Astrocyte (in vitro differentiated cells and primary cell): ENCODE measurements at places on chromosomes 6 and 20.

DNA sequence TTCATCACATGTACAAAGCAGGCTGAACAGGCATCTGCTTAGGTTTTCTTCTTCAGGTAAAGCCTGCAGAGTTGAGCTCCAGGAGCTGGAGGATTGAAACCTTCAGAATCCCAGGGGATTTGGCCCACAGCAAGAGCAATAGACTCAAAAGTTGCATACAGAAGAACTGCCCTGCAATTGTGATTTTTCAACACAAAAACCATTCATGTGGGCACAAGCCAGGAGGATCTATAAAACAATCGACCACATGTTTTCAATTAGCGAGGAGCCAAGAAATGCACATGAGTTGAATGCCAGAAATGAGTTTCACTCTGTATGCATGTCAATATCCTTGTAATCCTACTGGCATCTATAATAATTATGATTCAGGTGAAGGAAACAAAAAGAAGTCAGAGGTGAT, 576.4 kb downstream of the HDGFL1 start:
- DNase-seq = peak; percentile 22

- DNase-seq = peak; percentile 15
Observed at GRCh38 chr6:117346142-117346930, 79.4 kb downstream of the ROS1 start.

DNA sequence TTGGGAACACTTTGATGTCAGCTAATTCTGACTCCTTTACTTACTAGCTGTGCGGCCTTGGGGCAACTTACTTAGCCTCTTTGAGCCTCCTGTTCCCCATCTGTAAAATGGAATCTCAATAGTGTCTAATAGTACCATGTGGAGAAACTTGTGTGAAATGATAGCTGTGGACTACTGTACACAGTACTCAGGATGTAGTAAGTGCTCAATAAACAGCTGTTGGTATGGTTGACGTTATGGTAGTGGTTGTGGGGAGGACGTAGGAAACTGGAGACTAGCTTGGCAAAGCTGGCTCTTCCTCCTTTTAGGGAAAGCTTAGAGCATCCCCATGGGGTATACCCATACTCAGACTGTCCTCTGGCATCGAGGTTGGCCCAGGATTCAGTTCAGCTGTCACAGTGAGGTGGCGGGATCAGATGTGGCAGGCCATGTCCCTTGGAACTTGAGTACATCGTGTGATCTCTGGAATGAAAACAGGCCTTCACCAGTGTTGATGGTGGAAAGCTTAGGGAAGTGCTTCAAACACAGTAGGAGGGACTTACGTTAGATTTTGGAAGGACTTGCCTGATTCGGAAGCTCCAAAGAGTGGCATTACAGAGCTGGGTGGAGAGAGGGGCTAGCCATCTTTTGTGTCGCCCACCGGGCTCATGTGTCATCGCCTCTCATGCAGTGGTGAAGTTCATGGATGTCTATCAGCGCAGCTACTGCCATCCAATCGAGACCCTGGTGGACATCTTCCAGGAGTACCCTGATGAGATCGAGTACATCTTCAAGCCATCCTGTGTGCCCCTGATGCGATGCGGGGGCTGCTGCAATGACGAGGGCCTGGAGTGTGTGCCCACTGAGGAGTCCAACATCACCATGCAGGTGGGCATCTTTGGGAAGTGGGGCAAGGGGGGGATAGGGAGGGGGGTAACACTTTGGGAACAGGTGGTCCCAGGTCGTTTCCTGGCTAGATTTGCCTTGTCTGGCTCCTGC, 7.1 kb downstream of the VEGFA start:
- DNase-seq = no peak

- no peak for DNase-seq
Observed at GRCh38 chr6:15730442-15730841, 67.6 kb upstream of the DTNBP1 start.

DNA sequence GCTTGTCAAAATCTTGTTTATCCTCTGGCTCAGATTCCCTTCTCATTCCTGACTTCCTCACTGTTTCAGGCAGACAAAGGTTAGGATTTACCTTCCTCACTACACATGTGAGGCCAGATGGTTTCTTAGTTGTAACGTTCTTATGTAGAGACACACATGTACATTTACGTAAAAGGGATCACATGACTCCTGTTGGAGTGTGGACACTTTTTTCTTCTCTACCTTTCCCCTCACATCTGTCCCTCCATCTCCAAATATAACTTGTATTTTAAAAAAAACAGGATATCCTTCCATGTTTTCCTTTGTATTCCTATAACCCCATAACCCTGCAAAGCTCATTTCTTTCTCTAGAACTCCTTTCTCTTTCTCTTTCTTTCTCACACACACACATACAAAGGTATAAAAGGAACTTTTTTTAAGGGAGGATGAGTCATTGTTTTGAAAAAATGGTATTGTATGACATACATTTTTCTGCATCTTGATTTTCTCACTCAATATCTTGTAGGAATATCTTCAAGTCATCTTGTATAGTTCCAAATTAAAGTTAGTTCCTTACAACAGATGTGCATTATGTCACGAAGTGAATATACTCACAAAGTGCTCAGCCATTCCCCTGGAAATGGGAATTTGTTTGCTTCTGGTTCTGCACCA, 78.2 kb upstream of the SULF2 start:
- DNase-seq = no peak
